Stimulated activated CD4-positive, alpha-beta T cell treated with anti-CD3 and anti-CD28 coated beads, TNF-alpha, amount 100 ng/mL, for 4 hours (primary cell): ENCODE measurements at places on chromosomes 11 and 22.

DNA sequence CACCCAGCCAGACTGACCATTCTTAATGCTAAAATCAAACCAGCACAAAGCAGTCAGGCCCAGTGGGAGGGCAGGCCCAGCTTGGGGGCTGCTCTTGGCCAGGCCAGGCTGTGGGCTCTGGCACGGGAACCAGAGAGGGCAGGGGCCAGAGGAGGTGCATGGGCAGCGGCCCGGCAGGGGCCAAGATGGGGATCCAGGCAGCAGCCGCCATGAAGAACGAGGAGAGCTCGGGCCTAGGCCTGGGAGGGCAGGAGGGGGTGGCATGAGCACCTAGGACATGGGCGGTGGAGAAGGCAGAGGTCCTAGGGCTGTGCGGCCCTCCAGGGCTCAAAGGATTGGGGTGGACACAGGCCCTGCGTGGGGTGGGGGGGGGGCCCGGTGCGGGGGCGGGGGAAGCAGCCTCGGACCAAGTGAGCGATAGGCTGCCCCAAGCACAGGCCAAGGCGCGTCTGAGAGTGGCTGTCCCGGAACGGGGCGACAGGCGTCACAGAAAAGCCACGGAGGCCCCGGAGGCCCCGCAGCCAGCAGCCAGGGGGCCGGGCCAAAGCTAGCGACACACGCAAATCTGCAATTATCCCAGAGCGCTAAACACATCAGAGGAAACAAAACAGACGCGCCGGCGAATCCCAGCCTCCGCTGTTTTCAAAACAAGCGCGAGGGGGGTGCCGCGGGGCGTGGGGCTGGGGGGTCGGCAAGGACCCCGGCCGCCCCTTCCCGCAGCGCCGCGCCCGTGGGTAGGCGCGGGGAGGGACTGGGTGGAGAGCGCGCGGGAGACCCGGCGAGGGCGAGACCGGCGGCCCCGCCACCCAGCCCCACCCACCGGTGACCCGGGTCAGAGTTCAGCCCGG lies 8.3 kb downstream of the PLXNB2 start:
- no peak for DNase-seq

DNA sequence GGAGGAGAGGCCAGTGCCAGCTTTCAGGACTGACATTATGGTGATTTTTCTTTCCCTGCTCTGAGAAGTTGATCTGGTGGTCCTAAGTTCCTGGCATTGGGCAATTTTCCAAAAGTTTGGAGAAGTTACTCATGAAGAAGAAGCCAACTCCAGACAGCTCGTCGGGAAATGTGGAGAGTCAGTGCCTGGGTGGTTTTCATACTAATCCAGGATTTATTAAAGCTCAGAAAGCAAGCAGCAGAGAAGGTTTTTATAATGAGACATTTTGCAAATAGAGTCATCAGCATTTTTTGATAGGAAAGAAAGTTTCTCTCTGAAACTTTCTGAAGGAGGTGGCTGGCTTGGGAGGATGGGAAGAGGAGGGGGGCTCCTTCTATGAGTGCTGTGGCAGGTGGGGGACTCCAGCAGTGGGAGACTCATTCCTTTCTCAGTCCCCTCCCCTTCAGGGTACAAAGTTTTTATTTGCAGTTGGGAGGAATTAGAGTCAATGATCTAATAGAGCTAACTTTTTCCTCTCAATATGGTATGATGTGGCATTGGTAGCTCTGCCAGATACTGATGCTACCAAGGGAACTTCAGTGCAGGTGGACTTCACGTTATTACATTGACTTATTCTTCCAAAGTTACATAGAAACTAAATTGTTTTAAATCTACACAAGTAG lies 55.4 kb downstream of the LIF start:
- DNase-seq = no peak

GRCh38 chr11:93869830-93870229 lies 19.4 kb upstream of the VSTM5 start:
- DNase-seq = no peak

DNA sequence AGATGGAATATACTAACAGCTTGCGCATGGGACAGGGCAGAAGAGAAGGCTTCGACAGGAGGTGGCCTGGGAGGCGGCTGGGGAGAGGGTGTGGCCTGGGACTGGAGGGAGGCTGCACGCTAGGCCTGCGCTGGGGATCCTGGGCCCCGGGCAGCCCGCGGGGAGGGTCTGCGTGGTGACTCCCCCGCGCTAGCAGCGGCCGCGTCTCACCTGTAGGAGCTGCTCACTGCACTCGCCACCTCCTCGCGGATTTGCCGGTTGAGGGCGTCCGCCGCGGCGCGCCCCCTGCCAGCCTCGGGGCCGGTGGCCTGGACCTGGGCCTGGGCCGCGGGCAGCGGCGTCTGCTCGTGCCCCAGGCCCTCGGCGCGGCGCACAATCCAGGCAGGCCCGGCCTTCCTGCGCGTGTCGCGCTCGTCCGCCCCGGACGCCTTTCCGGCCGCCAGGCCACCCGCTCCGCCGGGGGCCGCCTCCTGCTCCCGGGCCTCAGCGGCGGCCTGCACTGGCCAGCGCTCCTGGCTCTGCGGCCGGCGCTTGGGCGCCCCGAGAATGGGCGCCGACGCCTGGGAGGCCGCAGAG lies 1.5 kb downstream of the MAP6 start:
- no peak for DNase-seq

- no peak for DNase-seq
Measured at GRCh38 chr11:64711956-64712362, 11.0 kb downstream of the NRXN2 start.

GRCh38 chr11:9138133-9138453 lies 46.7 kb upstream of the SCUBE2 start:
- DNase-seq = no peak

GRCh38 chr11:75659836-75660235 lies 9.0 kb downstream of the MAP6 start:
- no peak for DNase-seq

DNA sequence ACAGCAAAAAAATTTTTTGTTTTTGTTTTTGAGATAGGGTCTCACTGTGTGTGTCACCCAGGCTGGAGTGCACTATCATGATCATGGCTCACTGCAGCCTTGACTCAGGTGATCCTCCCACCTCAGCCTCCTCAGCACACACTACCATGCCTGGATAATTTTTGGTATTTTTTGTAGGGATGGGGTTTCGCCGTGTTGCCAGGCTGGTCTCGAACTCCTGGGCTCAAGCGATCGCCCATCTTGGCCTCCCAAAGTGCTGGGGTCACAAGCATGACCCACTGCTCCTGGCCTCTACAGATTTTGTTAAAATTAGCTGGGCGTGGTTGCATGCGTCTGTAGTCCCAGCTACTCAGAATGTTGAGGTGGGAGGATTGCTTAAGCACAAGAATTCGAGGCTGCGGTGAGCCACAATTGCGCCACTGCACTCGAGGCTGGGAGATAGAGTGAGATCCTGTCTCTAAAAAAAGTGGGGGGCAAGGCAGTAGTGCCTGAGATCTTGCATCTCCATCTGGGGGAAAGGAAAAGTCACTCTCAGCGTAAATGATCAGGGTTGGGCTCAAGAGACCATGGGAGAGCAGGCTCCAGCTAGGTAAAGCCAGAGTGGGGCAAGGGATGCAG lies 10.6 kb upstream of the DGKZ start:
- no peak for DNase-seq

DNA sequence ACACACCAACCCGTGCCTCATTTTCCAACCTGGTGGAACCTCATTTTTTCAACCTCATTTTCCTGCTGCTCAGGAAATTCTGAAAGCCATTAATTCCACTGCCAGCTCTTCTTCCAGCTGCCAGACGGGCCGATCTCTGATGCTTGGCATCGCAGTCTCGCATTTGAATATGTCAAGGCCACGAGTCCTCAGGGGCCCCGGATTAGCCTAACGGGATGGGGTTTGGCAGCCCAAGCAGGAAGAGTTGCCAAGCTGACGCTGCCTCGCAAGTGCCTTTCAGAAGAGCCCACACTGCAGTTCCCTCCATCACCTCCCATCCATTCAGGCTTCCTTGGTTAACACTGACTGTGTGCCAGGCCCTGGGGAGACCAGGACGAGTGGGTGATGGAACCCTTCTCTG lies 8.7 kb downstream of the RASD2 start:
- DNase-seq = no peak

DNA sequence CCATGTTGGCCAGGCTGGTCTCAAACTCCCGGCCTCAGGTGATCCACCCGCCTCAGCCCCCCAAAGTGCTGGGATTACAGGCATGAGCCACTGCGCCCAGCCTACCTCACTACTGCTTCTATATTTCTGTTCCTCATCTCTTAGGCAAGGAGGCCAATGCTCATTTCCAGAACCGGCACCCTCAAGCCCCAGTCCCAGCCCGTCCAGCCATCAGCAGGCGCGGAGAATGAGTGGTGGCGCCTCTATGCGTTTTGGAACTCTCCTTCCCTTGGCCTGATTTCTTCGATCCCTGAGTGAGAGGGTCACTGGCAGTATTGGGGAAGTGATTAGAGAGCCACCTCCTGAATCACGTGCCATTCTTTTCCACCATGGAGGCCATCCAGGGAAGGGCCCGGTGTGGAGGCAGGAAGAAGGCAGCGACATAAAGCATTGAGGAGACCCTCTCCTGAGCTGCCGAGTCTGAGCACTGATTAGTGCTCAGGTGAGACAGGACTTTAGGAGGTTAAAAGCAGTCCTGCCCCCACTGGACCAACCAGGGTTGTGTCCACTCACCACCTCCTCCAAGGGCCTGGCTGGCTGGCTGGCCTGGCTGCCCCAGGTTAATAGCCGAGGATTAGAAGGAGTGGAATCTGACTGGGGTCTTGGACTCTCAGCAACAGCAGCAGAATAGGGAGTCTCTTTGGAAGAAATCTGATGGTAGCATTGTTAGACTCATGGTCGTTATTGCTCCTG lies 8.7 kb downstream of the GRIK4 start:
- DNase-seq = no peak

DNA sequence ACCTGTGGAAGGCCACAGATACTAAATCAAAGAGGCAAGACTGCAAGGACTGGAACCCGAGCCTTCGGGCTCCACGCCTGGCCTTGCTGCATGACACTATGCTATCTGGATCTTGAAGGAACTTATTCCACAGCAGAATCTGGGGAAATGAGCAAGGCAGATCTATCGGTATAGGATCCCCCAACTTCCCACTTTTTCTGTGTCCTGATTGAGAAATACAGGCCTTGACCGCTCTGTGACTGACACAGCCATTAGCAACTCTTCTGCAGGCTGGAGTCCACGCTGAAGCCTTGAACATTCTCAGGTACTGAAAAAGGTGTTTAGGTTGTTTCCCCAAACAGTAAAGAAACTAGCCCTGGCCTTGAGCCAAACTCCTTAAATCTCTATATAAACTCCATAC lies 241.2 kb upstream of the NARS2 start:
- DNase-seq = no peak

DNA sequence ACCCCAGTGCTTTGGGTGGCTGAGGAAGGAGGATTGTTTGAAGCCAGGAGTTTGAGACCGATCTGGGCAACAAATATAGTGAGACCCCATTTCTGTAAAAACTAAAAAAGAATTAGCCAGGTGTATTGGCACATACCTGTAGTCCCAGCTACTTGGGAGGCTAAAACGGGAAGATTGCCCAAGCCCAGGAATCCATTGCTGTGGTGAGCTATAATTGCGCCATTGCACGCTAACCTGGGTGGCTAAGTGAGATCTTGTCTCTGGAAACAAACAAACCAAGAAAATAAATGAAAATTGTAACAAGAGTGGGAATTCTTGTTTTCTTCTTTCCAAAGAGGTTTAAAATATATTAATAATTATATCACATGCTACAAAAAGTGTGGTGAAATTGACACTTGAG lies 52.9 kb downstream of the DEPDC5 start:
- DNase-seq = no peak

- no peak for DNase-seq
Measured at GRCh38 chr11:130070109-130070845, 583 bp downstream of the APLP2 start.

DNA sequence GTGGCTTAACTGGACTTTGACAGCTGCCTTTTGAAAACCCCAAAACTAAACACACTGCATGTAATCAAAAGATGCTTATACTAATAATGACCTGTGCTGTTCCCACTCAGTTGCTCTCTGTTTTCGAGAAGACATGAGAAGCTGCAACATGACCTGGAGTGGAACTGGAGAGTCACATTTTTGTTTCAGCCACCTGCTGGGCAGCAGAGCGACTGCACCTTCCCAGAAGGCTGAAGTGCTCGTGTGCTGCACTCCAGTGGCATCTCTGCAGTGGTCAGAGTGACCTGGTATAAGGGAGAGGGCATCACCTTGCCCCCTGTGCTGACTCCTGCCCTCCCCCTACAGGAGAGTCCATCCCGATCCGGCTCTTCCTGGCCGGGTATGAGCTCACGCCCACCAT lies 8.6 kb downstream of the THYN1 start:
- DNase-seq = no peak

DNA sequence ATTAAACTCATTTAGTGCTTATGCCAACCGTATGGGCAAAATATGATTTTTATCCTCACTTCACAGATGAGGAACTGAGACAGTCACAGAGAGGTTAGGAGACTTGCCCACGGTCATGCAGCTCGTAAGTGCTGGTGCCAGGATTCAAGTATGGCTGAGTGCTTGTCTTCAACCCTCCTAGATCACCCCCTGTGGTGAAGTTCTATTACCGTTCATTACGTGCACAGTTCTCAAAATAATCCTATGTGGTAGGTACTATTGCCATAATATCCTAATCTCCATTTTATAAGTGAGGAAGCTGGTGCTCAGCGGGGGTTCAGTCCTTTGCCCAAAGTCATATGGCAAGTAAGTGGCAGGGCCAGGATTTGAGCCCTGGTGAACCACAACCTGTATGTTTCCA lies 1.5 kb downstream of the MIEF1 start:
- no peak for DNase-seq

- DNase-seq = no peak
Measured at GRCh38 chr11:774873-775592, 2.3 kb downstream of the GATD1 start.

DNA sequence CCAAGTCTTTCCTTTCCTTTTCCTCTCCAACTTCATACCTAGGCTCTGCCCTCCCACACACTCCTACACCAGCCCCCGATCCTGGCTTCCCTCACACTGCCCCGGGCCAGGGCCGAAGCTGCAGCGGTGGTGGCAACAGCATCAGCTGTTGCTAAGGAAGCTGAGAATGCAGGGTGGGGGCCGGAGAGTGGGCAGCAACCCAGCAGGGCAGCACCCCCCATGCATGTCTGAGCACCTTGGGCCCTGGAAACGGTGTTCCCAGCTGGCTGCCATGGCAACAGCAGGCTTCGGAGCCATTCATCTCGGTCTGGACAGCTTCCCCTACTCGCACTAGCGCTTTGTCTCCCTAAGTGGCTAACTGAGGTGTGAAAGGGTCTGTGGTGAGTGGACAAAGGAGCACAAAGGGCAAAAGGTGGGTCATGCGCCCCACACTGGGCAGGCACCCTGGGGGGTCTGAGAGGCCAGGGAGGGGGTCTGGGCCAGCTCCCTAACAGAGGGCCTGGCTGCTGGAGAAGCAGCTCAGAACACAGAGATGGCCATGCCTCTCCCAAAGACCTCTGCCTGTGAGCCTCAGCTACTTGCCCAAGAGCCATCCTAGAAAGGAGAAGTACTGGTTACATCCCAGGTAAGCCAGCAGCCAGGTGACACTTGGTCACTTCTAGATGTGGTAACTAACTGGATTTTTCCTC lies 42.1 kb upstream of the JAM3 start:
- DNase-seq = no peak

GRCh38 chr11:10955616-10956015 lies 97.8 kb upstream of the ZBED5 start:
- no peak for DNase-seq

- DNase-seq = no peak
Measured at GRCh38 chr22:42920101-42920820, 63.2 kb upstream of the ARFGAP3 start.
